ENCODE measurements at places on chromosomes 2 and 18. TPM values are rescaled to one million over a fixed set of nuclear protein-coding genes. Genes with fewer than 3 reads are reported as not detected.

C2orf76 gene
- total RNA-seq = 11.5 TPM

GKN2 gene
- total RNA-seq = not detected

CLIP4 gene
- total RNA-seq = 65.2 TPM

RUFY4 gene
- not detected for total RNA-seq

STARD6 gene
- total RNA-seq = 1.2 TPM

NT5C1B gene
- not detected for total RNA-seq

IL1B gene
- not detected for total RNA-seq

HOXD13 gene
- total RNA-seq = 0.13 TPM

CTNNA2 gene
- not detected for total RNA-seq

ALK gene
- total RNA-seq = not detected

AQP12B gene
- total RNA-seq = not detected

GMCL1 gene
- total RNA-seq = 11.5 TPM

MEIS1 gene
- 11.1 TPM for total RNA-seq

ALLC gene
- not detected for total RNA-seq

GALM gene
- total RNA-seq = 24.4 TPM

GPR39 gene
- total RNA-seq = 1.3 TPM

KIAA2012 gene
- total RNA-seq = under 0.01 TPM

ANKRD30BL gene
- total RNA-seq = not detected

Data from articular chondrocyte of knee joint (primary cell).